ENCODE measurements at places on chromosomes 5 and 9. TPM values are rescaled to one million over a fixed set of nuclear protein-coding genes. Genes with fewer than 3 reads are reported as not detected.

Gene GPR150
- 0.18 TPM for total RNA-seq

Gene SPATA31C1
- not detected for total RNA-seq

Gene PPIC
- 16.4 TPM for total RNA-seq

Gene EXOSC2
- total RNA-seq: 56.3 TPM

Gene WDR38
- total RNA-seq: not detected

Gene ADRB2
- 0.79 TPM for total RNA-seq

Gene PCDHAC2
- total RNA-seq: 2.9 TPM

Gene ACSL6
- 0.03 TPM for total RNA-seq

Gene GCNT4
- total RNA-seq: 0.43 TPM

Gene NXNL2
- 0.31 TPM for total RNA-seq

Gene CDX1
- total RNA-seq: not detected

Gene PTPA
- total RNA-seq: 120 TPM

Gene IQGAP2
- total RNA-seq: 1.2 TPM

Data from A549 treated with CORT108297 at 1 μM for 4 hours (cell line).